Activated CD8-positive, alpha-beta T cell treated with anti-CD3 and anti-CD28 coated beads, Interleukin-2, amount 10 ng/mL, durations not matched to agents 7 days and 5 days (primary cell): ENCODE measurements at places on chromosomes 5 and 9.

DNA sequence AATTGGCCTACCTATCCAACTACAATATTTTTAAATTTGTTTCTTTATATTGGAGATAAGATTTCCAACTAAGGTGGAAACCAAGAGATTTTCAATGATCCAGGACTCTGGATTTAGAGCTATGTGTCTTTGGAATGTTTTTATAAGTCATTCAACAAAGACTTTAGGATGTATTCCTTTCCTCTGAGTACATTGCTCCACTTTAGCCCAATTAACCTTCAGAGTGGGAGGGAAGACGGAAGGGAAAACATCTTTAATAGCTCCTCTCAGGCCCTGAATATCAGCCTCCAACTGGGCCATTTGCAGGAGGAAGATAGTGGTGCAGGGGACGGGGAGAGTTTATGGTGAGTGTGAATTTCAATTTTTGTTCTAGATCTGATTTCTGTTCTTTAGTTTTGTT is 239.2 kb downstream of the PIK3R1 start:
- no peak for DNase-seq

DNA sequence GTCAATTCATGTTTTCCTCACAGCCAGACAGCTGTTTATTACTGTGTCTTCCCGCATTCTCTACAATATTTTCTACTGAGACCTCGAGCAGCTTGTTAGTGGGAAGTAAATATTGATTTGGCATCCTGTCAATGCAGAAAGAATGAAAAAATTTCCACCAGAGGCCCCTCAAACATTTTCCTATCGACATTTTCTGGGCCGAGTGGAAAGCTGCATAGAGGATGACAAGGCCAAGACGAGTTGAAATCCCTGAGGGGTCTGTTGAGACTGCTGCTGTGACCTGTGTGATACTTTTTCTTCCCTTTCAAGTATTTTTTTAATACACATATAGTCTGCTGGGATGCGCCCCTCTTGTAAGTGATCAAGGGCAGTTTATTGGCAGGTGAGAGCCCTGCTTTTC is 91.4 kb upstream of the SH3GL2 start:
- no peak for DNase-seq

- no peak for DNase-seq
Observed at GRCh38 chr5:176809544-176810080, 747 bp upstream of the UNC5A start.

DNA sequence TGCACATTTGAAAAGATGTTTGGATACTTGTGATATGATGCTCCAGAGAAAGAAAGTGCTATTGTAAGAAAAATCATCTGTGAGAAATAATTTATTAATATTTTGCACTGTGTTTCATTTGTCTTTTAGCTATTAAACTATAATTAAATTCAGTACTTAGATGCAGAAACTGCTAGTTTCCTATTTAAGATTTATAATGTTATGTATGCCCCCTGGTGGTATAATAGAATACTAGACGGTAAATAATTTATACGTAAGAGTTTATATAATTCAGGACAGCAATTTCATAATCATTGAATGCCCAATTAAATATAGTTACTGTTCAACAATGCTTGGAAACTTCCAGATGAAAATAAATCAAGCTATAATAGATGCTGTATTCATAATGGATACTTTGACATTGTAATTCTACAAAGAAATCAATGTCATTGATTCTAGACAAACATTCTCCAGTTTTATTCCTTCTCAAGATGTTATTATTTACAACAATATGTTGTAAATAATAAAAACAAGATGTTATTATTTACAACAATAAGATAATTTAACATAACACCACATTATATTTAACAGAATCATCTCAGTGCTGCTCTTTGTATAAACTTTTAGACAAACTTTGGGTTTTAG is 101.0 kb downstream of the TMEM232 start:
- DNase-seq = no peak

DNA sequence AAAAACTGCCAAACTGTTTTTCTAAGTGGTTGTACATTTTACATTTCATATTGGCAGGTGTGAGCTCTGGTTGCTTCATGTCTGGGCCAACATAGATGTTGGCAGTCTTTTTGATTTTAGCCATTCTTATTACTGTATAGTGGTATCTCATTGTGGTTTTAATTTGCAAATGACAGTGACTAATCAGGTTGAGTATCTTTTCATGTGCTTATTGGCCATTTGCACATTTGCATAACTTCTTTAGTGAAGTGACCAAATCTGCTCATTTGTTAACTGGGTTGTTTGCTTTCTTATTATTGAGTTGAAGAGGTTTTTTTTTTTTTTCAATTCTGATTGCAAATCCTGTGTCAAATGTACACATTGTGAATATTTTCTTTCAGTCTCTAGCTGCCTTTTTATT is 36.9 kb upstream of the MSX2 start:
- DNase-seq = no peak
